OCI-M1 (cell line): ENCODE measurements at places on chromosomes 3 and 15.

GRCh38 chr3:108500728-108501127 lies 9.7 kb downstream of the MYH15 start:
- no peak for DNase-seq

GRCh38 chr3:55571913-55572312 lies 84.8 kb upstream of the WNT5A start:
- no peak for DNase-seq

DNA sequence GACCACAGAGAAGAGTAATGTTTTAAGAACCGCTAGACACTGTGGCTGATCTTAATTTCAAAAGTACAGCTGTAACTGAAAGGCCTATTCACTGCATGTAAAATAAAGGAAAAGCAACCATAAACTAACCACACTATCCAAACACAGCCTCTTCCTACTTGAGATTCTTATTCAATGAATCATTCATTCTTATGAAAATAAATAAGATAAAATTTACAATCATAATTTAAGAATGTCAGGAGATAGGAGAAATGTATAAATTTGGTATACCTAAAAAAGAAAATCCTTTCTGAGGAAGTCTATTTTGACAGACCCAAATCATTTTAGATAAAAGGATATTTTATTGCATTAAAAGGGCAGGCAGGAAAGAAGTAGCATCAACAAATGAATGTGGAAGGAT lies 533.5 kb upstream of the ZNF385D start:
- no peak for DNase-seq

DNA sequence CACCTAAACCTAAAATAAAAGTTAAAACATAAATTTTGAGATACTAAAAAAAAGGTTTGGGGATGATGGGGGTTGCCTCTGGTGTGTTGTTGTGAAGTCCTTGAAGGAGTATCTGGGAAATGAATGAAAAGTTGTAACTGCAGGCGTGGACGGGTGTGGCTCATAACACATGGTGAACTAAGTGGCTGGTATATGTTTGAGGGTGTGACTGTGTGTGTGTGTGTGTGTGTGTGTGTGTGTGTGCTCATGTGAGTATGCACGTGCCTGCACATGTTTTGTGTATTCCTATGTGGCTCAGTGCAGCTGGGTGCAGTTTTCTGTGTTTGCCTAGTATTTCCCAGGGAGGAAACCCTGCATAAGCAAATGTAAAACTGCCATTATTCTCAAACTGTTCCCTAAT lies 229.9 kb upstream of the TRIM42 start:
- no peak for DNase-seq

DNA sequence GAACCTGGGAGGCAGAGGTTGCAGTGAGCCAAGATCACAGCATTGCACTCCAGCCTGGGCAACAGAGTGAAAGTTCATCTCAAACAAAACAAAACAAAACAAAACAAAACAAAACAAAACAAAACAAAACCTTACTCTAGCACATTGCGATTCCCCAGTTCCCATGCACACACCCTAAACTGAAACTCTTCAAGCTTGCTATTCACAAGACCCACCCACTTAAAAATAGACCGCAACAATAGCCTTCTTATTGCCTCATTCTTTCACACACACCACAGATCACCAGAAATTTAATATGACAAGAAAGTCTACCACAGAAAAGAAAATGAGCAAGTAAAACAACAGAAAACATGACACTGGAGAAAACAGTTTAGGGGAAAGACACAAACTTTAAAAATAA lies 598.4 kb downstream of the FHIT start:
- DNase-seq, result no peak

DNA sequence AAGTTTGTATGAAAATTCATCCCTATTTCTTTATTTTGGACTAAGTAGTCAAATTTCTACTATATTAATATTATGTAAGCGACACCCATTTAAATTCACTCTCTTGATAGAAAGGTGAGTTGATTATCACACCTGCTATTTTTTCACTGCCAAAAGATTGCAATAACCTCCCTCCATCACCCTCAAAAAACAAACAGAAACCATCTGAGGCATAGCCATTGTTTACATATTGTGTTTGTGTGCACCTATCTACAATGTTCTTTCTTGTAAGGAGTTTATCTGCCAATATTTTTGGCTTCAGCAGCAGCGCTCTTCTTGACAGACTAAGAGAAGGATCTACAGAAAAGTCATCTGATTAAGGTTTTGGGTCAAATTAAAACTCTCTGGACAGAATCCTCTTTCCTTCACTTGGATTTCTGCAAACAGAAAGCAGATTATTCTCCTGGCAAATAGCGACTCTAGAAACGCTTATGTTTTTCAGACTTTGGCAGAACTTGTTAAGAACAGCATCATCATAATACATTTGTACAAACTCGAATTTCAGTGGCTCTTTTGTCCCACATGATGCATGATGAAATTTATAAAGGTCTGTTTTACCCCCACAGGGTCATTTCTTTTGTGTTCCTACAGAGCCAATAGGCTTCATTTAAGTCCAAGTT lies 48.6 kb downstream of the KCNMB2 start:
- no peak for DNase-seq

DNA sequence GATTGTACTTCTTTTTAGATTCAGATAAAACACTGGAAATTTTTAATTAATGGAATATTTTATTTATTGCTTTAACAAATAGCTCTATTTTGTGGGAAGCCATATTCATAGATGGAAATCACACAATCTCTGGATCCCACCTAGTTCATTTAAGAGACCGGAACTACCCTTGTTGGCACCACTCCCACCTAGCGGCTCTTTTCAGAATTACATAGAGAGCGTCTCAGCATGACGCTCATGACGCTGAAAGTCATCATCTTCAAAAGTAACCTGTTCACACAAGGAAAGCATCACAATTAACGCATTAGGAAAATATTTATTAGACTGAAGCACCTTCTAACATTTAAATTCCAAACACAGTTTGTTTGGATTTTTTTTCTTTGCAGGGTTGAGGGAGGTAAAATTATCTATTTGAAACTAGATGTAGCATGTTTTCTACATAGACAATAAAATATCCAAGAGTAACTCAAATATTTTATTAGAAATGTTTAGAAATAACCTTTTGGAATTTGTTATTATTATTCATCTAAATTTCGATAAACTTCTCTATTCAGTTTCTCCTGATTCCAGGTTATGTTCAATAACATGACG lies 214.9 kb upstream of the ARRDC4 start:
- peak; percentile 68 for DNase-seq

DNA sequence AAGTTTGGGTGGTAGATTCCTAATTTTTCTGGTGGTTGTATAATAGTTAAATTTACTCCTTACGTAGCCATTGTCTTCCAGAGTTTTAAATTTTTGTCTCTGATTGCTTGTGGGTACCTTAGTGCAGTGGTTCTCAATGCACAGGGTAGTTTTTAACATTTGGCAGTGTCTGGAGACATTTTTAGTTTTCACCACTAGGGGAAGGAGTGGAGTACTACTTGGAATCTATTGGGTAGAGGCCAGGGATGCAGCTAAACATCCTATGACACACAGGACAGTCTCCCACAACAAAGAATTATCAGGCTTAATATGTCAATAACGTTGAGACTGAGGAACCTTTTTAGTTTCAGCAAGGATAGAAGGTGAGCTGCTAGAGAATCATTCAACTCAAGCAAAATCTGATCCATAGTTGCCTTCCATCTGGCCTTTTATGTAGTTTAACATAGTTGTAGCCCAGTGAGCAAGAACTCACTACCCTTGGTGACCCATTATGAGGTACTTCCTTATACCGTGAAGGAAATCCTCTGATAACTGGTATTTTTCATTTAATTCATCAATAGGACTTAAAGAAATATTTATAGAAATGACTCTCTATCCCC lies 8.6 kb upstream of the STX19 start:
- DNase-seq, result peak; percentile 37

GRCh38 chr15:23401627-23402026 lies 45.4 kb downstream of the GOLGA6L2 start:
- DNase-seq, result no peak

DNA sequence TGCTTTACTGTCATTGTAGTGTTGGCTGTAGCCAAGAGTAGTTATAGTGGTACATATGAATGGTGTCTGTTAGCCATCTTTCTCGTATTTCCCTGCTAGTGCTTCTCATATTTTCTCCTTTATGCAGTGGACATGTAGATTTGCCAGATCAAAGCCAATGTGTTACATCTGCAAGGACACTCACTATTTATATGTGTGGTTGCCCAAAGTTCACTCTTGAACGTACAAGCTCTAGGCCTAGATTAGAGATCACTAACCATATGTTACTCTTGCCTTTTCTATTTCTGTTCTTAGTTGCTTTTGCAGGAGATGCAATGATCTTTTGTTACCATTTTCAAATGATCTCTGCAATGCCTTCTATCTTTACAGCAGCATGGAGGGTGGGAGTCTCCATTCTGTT lies 78.4 kb downstream of the CADM2 start:
- DNase-seq, result no peak

- no peak for DNase-seq
Measured at GRCh38 chr3:165820671-165821123, 16.5 kb downstream of the BCHE start.

GRCh38 chr3:10986592-10986991 lies 6.0 kb upstream of the SLC6A1 start:
- no peak for DNase-seq

DNA sequence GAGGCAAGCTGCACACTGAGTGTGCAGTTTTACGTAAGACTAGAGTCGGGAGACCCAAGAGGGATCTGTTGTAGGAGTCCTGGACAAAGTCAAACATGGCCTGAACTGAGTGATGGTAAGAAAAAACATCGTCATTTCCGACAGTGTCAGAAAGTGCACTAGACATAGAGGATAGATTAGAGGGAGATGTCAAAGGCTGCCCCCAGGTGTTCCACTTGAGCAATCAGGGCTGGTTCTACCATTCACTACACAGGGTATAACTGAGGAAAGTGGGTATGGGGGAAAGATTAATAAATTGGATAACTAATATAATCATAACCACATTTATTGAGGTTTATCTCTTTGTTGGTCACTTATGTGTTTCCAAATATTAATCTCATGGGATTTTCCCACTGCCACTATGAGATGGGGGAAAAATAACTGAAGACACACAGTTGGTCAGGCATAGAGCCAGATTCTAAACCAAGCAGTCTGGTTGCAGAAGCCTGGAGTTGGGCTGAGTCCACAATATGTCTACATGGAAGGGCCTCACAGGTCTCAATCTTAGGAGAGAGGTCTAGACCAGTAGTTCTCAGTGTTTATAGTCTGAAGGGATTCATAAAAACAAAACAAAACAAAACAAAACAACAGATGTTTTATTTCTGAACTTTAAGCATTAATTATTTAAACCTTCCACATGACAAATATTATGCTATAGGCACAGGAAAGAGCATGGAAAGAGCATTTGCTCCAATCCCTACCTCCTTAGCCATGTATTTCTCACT lies 766.5 kb downstream of the NTRK3 start:
- no peak for DNase-seq

DNA sequence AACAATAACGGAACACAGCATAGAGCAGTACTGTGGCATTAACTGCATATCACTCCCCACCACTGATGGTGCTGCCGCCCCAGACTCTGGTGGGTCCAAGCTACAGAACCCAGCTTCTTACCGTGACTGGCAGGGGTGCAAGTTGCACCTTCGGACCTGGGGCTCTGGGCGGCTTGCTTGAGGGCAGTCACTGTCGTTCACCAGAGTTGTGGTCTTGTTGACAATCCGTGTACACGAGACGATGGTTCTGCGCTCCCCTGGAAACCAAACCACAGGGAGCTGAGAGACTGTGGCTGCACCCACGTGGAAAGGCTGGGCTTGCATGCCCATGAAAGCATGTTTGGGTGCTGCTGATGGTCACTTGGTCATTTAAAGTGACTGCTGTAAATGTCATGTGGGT lies 293.0 kb downstream of the ADAMTS17 start:
- DNase-seq, result no peak

GRCh38 chr15:90638201-90638691 lies 78.9 kb upstream of the BLM start:
- no peak for DNase-seq

DNA sequence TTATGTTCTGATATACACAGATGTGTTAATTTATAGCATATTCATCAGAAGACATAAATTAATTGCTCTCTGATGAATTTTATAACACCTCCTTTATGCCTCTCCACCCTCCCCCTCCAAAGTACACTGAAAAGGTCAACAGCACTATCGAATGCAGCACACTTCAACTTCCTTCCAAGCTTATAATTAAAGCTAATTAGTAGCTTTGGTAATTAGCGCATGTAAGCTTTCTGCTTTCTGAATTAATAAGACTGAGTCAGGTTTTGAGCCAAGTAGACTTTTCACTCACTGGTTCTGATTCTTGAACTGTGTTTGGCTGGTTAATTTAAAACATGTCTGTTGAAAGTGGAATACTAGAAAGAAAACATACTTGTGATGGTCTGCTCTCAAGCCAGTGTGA lies 760.8 kb upstream of the CFAP20DC start:
- DNase-seq, result no peak

GRCh38 chr15:67065531-67066005 lies at the start of gene SMAD3:
Gene SMAD3, plus strand, starts transcription at chr15:67065602. Its CDS starts 553 bp downstream, at chr15:67066155.
- DNase-seq, result peak; percentile 71

- no peak for DNase-seq
Measured at GRCh38 chr3:79572930-79573329, 194.9 kb downstream of the ROBO1 start.

GRCh38 chr15:43913941-43914340 lies 87.1 kb downstream of the WDR76 start:
- no peak for DNase-seq

DNA sequence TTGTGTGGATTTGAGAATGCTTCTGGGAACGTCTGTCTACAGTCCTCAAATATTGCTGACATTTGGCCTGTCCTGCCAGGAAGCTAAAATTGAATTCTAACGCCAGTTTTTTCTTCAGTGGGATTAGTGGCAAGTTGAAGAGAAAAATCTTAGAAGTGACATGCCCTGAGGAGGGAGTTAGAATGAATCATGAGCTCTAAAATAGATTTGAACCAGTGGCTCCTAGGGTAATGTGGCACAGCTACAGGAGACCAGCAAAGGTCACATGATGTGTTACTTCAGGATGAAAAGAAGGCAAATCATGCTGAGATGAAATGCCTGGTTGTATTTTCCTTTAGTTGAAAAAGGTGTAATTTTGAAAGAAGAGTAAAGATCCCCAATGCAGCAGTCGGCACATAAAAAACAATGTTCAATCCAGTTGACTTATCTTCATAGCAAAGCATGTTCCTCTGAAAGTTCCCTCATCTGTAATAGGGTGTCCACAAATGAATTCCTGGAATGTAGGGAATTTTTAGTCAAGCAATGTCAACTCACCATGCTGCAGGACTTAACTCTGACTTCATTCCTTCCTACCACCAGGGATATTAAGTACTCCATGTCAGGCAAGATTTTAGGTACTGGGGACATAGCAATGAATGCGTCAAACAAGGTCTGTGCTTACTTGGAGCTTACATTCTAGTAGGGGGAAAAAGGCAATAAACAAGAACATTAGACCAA lies 171.6 kb downstream of the CADPS start:
- DNase-seq, result no peak

- no peak for DNase-seq
Measured at GRCh38 chr3:151400341-151400740, 15.8 kb upstream of the P2RY12 start.

- no peak for DNase-seq
Measured at GRCh38 chr15:77030048-77030927, 35.4 kb downstream of the PSTPIP1 start.
